ENCODE measurements at places on chromosomes 5 and 9. TPM values are rescaled to one million over a fixed set of nuclear protein-coding genes. Genes with fewer than 3 reads are reported as not detected.

GRCh38 chr5:57411982-57412381 is 70.6 kb downstream of the ACTBL2 start:
- no peak overlapping the region for H3K27ac ChIP-seq
- H3K36me3 ChIP-seq, result no peaks in the 10 kb centered on the region
- DNase-seq, result no peak

DNA sequence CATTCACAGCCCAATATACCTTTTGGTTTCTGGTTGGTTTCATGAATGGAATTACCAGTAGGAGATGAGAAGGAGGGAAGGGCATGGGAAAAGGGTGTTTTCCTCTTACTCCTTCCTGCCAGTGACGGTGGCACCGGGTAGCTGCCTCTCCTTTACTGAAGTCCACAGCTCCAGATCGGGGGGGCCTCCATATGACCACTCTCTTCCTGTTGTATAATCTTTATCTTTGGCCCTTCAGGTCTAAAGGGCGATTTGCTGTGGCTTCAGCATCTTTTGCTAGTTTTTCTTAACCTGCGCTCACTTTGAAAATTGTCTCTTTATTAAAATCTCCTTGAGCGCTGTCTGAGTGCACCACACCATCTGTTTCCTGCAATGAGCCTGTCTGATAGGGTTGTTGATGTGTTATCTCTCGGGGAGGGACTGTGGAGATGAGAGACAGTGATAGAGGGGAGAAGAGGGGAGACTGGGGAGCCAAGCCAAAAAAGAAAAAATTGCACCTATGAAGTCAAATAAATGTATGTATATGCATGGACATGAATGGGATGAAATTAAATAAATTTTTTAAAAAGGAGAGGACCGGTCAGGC is 449.3 kb upstream of the KLF4 start:
- H3K36me3 ChIP-seq, result no peaks in the 10 kb centered on the region
- no peak for DNase-seq
- H3K4me1 ChIP-seq, result no peaks in the 10 kb centered on the region
- H3K27ac ChIP-seq, result no peak overlapping the region
- H3K4me3 ChIP-seq, result no peak overlapping the region

DNA sequence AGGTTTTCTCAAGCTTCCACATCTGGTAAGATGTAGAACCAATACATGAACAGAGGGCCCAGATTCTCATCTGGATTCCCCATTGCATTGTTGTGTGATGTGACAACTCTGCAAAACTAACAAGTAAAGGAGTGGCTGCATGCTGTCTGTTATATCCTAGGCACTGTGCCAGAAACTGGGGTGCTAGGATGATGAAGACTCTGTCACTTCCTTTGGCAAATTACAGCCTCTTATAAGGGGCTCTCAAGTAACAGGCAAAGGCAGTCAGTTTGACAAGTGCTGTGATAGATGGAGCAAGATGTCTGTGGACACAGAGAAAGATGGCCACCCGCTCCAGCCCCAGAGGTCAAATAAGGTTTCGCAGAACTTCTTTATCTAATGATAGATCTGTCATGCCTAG is 115.7 kb downstream of the PAPPA start:
- peaks cover 3% of the 10 kb centered on the region for H3K27me3 ChIP-seq
- H3K4me3 ChIP-seq, result no peak overlapping the region
- no peak overlapping the region for H3K27ac ChIP-seq
- H3K4me1 ChIP-seq, result no peaks in the 10 kb centered on the region
- no peak for DNase-seq
- no peaks in the 10 kb centered on the region for H3K36me3 ChIP-seq

DNA sequence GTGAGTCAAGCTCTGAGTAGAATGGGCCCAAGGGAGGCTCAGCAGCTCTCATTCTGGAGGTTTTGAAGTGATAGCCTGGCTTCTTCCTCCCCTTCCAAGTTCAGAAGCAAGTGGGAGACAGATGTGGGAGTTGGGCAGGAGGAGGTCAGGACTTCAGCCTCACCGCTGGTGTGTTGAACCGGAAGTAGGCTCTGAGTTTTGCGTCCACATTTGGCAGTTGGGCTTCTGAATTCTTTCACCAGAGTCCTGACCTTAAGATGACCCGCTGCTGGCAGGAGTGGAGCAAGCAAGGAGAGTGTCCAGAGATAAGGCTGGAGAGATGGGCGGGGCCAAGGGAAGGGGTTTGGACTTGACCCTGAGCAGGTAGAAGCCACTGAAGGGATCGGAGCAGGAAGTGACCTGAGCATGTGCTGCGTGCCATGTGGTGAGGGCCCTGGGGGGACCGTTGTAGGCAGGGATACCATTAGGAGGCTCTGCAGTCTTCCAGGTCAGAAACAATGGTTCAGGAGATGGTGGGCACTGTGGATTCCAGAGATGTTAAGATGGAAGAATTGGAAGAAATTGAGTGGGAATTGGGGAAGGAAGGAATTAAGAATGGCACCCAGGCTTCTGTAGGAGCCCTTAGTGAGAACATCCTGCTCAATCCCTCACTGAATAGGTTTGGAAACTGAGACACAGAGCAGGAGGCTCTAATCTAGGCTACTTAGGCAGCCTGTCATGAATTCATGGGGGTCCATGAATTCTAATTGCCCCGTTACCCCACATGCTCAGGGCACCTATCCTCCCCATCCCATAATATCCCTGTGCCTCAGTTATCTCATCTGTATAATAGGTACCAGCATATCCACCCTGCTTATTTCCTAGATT is 25.9 kb downstream of the GALNT12 start:
- H3K36me3 ChIP-seq, result peaks cover 5% of the 10 kb centered on the region
- H3K27me3 ChIP-seq, result no peaks in the 10 kb centered on the region
- H3K27ac ChIP-seq, result no peak overlapping the region
- no peak for DNase-seq
- no peak overlapping the region for H3K4me3 ChIP-seq

- H3K27ac ChIP-seq, result no peak overlapping the region
- peaks cover 25% of the 10 kb centered on the region for H3K4me1 ChIP-seq
- no peak overlapping the region for H3K4me3 ChIP-seq
Measured at GRCh38 chr9:79662537-79662956, 90.8 kb downstream of the TLE4 start.

DNA sequence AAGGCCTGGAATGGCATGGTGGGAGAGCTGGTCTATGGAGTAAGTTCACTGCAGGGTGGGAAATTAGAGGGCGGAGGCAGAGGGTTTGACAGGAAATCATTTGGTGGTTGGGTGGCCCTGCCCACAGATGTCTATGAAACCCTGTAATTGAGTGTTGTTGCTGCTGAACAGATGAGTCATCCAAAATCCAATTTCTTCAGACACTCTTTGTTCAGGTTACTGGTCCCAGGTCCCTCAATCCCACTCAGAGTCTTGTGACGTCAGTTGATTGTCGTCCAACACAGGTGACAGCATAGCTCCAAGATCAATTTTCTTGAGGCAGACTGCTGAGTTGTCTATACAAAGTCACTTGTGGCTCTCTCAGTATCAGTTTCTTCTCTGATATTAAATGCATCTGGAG is 208.6 kb downstream of the GRIA1 start:
- H3K27ac ChIP-seq, result no peak overlapping the region
- H3K36me3 ChIP-seq, result no peaks in the 10 kb centered on the region
- DNase-seq, result no peak
- no peaks in the 10 kb centered on the region for H3K4me1 ChIP-seq
- H3K4me3 ChIP-seq, result no peak overlapping the region

- DNase-seq, result peak; percentile 44
- peaks cover 7% of the 10 kb centered on the region for H3K36me3 ChIP-seq
- H3K4me1 ChIP-seq, result no peaks in the 10 kb centered on the region
- H3K4me3 ChIP-seq, result no peak overlapping the region
- H3K27me3 ChIP-seq, result no peaks in the 10 kb centered on the region
Measured at GRCh38 chr5:157516006-157516405, 56.0 kb downstream of the NIPAL4 start.

GRCh38 chr5:40390281-40391149 is 289.2 kb upstream of the PTGER4 start:
- peak overlapping the region; percentile 1 for H3K27ac ChIP-seq
- DNase-seq, result no peak

DNA sequence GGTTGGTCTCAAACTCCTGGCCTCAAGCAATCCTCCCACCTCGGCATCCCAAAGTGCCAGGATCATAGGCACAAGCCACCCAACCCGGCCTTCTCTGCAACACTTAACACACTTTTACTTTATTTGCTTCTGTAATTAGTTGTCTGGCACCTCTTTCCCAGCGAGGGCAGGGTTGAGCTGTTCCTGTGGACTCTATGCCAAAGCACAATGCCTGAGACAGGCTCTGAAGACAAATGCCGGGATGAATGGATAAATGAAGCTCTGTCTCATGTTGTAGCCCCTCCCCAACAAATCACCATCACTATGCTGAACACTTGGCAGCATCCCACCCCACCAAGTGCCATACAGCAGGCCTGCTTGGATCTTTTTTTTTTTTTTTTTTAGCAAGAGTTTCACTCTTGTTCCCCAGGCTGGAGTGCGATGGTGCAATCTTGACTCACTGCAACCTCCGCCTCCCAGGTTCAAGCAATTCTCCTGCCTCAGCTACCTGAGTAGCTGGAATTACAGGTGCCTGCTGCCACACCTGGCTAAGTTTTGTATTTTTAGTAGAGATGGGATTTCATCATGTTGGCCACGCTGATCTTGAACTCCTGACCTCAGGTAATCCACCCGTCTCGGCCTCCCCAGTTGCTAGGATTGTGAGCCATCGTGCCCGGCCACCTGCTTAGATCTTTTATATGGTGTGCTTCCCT is 21.3 kb downstream of the GPX3 start:
- no peak overlapping the region for H3K4me3 ChIP-seq
- no peaks in the 10 kb centered on the region for H3K27me3 ChIP-seq
- H3K4me1 ChIP-seq, result peaks cover 11% of the 10 kb centered on the region
- no peak overlapping the region for H3K27ac ChIP-seq
- H3K36me3 ChIP-seq, result peaks cover 54% of the 10 kb centered on the region

GRCh38 chr9:82882748-82883147 is 180.2 kb downstream of the RASEF start:
- no peaks in the 10 kb centered on the region for H3K4me1 ChIP-seq
- no peak overlapping the region for H3K4me3 ChIP-seq
- H3K36me3 ChIP-seq, result no peaks in the 10 kb centered on the region
- no peak for DNase-seq
- no peaks in the 10 kb centered on the region for H3K27me3 ChIP-seq
- no peak overlapping the region for H3K27ac ChIP-seq

GRCh38 chr5:172482156-172483020 is 28.1 kb upstream of the SH3PXD2B start:
- no peak overlapping the region for H3K4me3 ChIP-seq
- no peaks in the 10 kb centered on the region for H3K36me3 ChIP-seq
- H3K27ac ChIP-seq, result no peak overlapping the region
- DNase-seq, result no peak
- no peaks in the 10 kb centered on the region for H3K4me1 ChIP-seq

- H3K27me3 ChIP-seq, result no peaks in the 10 kb centered on the region
- no peaks in the 10 kb centered on the region for H3K4me1 ChIP-seq
- H3K27ac ChIP-seq, result no peak overlapping the region
- no peaks in the 10 kb centered on the region for H3K36me3 ChIP-seq
- no peak for DNase-seq
Measured at GRCh38 chr9:90778746-90779145, 22.9 kb upstream of the SYK start.

- no peak for DNase-seq
- no peaks in the 10 kb centered on the region for H3K36me3 ChIP-seq
- H3K27ac ChIP-seq, result no peak overlapping the region
- no peak overlapping the region for H3K4me3 ChIP-seq
- H3K4me1 ChIP-seq, result no peaks in the 10 kb centered on the region
- H3K27me3 ChIP-seq, result no peaks in the 10 kb centered on the region
Measured at GRCh38 chr5:134477462-134478245, 47.8 kb upstream of the JADE2 start.

DNA sequence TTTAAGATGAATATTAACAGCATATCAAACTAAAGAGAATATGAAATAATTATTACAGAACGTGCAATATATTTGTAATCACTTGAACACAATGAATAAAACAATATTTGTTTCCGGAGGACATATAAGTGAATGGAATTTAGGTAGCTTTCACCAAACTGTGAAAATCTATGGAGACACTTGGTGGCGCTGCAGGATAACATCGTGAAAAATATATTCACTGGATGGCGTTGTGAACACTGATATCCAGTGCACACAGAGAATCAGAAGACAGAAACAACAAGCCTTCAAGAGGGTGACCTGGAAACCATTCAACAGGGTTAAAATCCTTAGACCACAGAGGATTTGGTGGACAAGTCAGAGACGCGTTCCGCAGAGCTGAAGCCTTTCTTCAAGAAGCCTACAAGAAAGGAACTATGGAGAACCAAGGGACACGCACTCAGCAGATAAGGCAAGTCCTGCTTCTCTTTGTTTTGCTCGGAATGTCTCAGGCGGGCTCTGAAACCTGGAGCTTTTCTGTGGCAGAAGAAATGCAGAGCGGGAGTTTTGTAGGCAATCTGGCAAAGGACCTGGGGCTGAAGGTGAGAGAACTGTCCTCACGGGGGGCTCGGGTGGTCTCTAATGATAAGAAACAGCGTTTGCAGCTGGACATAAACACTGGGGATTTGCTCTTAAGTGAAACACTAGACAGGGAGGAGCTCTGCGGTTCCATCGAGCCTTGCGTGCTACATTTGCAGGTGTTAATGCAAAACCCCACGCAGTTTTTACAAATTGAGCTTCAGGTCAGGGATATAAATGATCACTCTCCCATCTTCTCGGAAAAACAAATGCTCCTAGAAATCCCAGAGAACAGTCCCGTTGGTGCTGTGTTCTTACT is at the start of gene PCDHB11:
TSS of gene PCDHB11 (plus strand) at position 269 of the 877 bp plus-strand sequence. CDS start at position 417, 148 bp downstream.
- peaks cover 32% of the 10 kb centered on the region for H3K27me3 ChIP-seq
- peak; percentile 11 for DNase-seq
- no peak within 1 kb of the TSS for H3K27ac ChIP-seq
- peaks cover 6% of the 10 kb centered on the region for H3K36me3 ChIP-seq
- no peak within 1 kb of the TSS for H3K4me3 ChIP-seq

DNA sequence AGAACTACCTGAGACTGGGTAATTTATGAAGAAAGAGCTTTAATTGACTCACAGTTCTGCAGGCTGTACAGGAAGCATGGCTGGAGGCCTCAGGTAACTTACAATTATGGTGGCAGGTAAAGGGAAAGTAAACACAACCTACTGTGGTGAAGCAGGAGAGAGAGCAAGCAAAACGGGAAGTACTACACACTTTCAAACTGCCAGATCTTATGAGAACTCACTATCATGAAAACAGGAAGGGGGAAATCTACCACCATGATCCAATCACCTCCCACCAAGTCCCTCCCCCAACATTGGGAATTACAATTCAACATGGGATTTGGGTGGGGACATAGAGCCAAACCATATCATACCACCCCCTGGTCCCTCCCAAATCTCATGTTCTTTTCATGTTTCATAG is 58.7 kb upstream of the GPR151 start:
- H3K36me3 ChIP-seq, result no peaks in the 10 kb centered on the region
- no peak overlapping the region for H3K4me3 ChIP-seq
- H3K27ac ChIP-seq, result no peak overlapping the region
- no peaks in the 10 kb centered on the region for H3K27me3 ChIP-seq

Gene SV2C
- not detected for total RNA-seq

Gene ERBIN
- 42.2 TPM for total RNA-seq

Gene SPATA31E1
- total RNA-seq, result not detected

Gene ADAMTS16
- not detected for total RNA-seq

Gene FBXL7
- not detected for total RNA-seq

Gene MYOZ3
- 0.49 TPM for total RNA-seq

Gene PGGT1B
- 35.8 TPM for total RNA-seq

Gene PDE6A
- total RNA-seq, result not detected

Gene CTSV
- 1.2 TPM for total RNA-seq

Gene KLF4
- total RNA-seq, result 3.4 TPM

Gene PRELID1
- 254 TPM for total RNA-seq

Gene SLC1A3
- 0.99 TPM for total RNA-seq

Gene KLHL3
- total RNA-seq, result 1.7 TPM

Gene FAM221B
- not detected for total RNA-seq

Gene OGN
- total RNA-seq, result not detected

All from activated naive CD4-positive, alpha-beta T cell treated with anti-CD3 and anti-CD28 coated beads for 36 hours (primary cell).